ENCODE measurements at places on chromosomes 5 and 9.

DNA sequence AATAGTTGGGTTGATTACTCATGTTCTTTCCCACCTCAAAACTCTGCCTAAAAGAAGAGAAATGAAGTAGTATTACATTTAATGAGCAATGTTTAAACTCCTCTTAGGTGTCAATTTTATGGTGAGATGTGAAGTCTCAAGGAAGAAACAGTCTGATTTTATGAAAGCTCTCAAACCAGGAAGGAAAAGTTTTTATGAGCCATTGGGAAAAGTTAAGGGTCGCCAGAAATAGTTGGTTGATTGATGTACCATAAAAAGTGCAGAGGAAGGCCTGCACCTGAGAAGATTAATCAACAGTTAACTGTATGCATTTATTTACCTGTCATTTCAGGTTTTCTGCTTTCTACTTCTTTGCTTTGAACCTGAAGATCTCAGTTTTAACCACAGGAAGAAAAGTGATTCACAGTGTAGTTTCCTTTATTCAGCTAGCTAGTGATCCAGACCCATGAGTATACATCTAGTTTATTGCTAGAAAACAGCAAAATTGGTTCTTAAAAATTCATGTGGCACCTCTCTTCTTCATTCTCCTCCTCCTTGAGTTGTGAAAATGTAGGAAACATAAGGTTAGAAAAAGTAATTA is 133.1 kb downstream of the CSNK1G3 start:
- no peak for DNase-seq

- DNase-seq: no peak
Observed at GRCh38 chr5:173664154-173664526, 47.7 kb upstream of the BOD1 start.

GRCh38 chr9:6838158-6838557 is 80.4 kb downstream of the KDM4C start:
- no peak for DNase-seq

- no peak for DNase-seq
Observed at GRCh38 chr5:127985811-127986325, 97.7 kb upstream of the SLC12A2 start.

DNA sequence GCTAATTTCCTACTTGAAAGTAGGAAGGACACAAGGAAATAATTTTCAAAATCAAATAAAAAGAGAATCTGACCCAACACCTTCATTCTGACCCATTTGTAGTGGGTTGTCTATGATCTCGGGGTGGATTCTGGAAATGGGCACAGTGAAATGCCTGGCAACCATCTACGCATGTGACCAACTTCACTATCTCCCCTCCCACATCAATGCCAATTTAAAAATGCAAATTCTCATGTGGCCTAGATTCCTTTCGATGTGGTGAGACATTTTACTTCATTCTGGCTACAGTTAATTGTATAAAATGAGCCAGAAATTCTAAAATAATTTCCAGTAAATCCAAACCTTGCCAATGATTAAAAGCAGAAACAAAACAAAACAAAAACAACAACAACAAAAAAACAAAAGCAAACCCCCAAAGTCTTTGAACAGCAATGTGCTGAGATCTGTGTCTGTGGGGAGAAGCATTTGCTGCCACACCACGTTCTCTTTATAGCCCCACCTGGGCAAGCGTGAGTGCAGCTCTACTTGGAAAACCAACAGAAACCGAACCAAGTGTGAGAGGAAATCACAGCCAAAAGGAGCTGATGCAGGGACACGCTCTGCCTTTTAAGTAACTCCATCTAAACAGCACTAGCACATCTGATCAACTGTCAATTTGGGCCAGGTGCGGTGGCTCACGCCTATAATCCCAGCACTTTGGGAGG is 59.0 kb downstream of the USP20 start:
- DNase-seq: peak; percentile 73

- DNase-seq: no peak
Observed at GRCh38 chr5:17655921-17656320, 21.7 kb downstream of the TAF11L14 start.

GRCh38 chr9:100597236-100597635 is 19.4 kb downstream of the CAVIN4 start:
- DNase-seq: no peak

DNA sequence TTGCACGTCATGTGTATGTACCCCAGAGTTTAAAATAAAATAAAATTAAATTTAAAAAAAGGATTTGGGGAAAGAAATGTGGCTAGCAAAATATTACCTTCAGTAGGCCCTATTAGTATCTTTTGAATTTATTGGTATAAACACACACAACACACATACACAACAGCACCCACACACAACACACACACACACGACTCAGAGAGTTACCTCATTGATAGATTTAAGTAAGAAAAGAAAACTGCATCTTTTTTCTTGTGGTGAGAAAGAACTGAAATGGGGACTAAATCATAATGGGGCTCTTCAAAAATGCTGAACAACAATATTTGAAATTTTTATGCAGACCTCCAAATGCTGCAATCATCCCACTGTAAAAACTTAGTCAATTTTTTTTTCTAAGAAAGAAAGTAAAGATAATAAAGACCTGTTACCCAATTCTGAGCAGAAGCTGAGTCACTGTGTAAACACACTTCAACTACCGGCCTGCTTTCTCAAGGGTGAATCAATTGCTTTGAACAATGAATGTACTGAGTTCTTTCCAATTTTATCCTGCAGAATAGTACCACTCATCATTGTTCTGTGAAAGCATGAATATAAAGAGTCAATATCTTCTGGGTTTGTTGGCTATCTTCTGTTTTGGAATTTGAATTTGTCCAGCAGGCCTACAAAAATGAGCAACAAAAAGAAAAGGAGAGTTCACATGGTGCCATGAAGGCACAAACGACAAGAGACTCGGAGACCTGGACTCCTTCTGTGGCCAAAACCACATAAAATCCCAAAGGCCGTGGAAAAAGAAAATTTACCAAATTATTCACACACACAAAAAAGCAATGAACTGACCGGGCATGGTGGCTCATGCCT is 57.9 kb upstream of the CCNG1 start:
- no peak for DNase-seq

DNA sequence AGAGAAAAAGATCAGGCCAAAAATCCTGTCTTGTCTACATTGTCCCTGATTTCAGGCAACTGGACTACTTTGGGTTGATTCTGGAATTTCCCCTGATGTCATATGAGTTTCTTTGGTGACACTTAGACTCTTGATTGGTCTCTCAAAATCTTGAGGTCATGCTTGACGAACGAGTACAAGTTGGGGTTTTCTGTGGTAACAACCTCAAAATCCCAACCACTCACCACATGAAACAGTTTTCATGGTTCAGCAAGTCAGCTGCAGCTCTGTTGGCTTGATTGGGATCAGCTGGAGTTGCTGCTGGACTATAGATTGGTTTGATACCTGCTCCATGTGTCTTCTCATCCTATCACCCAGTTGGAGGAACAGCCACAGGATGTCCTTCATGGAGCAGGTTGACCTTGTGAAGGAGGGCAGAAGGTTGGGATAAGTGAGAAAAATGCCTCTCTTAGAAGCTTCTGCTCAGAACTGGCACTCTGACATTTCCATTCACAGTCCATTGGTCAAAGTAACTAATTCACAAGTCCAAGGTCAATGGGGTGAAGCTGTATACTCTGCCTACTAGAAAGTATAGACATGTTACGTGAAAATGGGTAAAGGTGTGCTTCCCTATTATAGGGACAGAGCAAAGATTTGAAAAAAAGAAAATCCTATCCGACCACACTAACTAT is 284.5 kb downstream of the SH3GL2 start:
- DNase-seq: no peak

DNA sequence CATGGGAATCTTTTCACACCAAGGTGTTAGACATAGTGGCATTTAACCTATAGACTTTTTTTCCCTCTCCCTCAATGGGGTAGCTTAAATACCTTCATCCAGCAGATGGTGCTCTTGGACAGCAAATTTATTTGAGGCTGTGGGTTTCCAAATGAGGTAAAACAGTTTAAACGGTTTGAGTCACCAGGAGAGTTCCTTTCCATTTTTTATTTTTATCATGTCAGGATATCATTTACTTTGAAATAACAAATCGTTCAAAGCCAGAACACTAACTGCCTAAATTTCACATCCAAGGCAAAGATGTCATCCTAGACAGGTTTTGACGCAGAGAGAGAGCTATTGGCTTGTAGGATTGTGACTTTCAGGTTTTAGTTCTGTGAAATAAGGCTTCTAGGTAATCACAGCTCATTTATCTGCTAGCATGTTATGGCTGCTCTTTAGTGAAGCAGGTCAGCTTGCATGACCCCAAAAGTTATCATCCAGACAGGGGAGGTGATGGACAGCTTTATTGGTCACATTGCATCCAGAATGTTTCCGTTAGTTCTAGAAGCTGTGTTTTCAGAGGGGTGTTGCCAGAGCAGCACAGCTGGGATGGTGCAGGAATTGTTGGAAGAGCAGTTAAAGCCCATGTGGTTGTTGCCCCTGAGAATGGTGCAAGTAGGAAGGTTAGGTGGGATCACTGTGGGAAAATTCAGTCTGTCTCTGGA is 69.8 kb downstream of the KDM4C start:
- DNase-seq: peak; percentile 43

DNA sequence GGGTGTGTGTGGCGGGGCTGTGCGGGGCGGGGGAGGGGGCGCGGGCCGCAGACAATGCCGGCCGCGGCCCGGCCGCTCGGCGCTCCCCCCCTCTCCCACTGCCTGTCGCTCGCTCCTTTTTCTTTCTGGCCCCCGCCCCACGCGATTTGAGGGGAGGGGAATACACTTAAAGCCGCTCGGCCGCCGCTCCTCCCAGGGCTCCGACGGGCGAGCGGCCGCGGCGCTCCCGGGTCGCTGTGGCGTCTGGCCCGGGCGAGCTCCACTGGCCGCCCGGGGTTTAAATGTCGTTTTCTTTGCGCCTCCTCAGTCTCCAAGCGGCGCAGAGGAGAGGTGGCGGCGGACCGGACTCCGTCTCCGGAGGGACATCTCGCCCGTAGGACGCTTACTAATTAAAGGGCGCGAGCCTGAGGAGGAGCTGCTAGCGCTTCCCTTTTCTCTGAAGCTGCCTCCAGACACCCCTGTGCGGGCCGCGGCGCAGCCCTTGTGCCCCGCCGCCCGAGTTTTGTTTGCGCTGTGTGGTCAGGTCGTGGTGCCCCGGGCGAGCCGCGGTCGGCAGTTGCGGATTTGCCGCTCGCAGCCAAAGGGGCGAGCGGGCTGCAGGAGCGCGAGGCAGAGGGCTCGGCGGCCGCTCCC is 1.4 kb downstream of the ZSWIM6 start:
- DNase-seq: peak; percentile 26

- no peak for DNase-seq
Observed at GRCh38 chr5:140642718-140643117, 3.5 kb downstream of the TMCO6 start.

GRCh38 chr5:90955001-90955635 is 396.5 kb downstream of the ADGRV1 start:
- no peak for DNase-seq

GRCh38 chr9:78023003-78023741 is 8.4 kb downstream of the GNAQ start:
- DNase-seq: no peak

- DNase-seq: no peak
Observed at GRCh38 chr5:95966005-95966404, 4.4 kb upstream of the ELL2 start.

- DNase-seq: no peak
Observed at GRCh38 chr5:79590396-79590999, 21.7 kb upstream of the TENT2 start.

- DNase-seq: no peak
Observed at GRCh38 chr5:37721447-37721871, 118.4 kb downstream of the GDNF start.

DNA sequence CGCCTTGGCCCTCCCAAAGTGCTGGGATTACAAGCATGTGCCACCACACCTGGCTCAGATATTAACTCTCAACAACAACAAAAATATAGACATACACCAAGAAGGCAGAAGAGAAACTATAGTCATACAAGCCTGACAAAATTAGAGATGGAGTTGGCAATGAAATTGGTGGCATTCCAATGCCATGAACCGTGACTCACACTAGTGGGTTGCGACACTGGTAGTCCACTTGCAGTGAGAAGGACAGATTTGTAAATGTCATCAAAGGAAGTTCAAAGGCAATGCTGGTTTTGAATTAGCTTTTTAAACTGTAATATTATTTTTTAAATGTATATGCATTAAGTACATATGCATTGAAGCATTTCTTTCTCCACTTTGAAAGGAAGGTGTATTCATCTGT is 8.5 kb upstream of the DNAJC25 start:
- no peak for DNase-seq

DNA sequence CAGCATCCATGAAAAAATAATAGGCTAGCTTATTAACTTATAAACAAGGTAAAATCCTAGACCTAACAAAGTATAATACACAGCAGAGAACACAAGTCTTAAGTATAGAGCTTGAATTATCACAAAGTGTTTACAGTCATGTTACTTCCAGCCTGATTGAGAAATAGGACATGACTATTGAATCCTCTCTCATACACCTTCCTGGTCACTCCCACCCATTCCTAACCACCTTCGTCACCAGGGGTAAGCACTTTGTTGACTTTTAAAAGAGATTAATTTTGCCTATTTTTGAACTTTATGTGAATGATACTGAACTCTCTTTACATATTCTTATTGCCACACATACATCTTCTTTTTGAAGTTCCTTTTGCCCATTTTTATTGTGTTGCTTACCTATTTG is 325.8 kb downstream of the PJA2 start:
- DNase-seq: no peak

- no peak for DNase-seq
Observed at GRCh38 chr5:141958113-141958512, at the start of gene PCDH12. TSS of gene PCDH12 (minus strand) at chr5:141958202. CDS start at chr5:141957851, 351 bp downstream.

DNA sequence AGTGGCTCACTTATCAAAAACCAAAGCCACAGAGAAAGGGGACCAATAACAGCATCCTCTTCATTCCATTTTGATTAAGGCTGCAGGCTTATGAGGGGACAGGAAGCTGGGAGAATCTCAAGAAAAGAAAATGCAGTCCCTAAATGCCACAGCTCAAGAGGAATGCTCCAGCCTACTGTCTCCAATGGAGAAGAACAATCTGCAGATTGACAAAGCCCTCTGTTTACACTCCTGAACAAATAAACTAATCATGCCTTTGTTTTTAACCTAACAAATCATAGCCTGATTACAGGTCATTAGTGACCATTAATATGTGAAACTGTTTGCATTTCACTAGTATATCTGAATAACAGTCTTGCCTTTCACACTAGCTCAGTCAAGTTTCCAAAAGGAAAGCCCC is 26.5 kb downstream of the PPP2R2B start:
- DNase-seq: no peak

GRCh38 chr9:134980991-134981390 is 63.3 kb upstream of the FCN1 start:
- DNase-seq: peak; percentile 3

- DNase-seq: peak; percentile 40
Observed at GRCh38 chr5:103259705-103260355, 1.3 kb downstream of the MACIR start.

- no peak for DNase-seq
Observed at GRCh38 chr9:121453232-121453892, 46.3 kb downstream of the GGTA1 start.
